ENCODE measurements at places on chromosomes 1 and 21.

DNA sequence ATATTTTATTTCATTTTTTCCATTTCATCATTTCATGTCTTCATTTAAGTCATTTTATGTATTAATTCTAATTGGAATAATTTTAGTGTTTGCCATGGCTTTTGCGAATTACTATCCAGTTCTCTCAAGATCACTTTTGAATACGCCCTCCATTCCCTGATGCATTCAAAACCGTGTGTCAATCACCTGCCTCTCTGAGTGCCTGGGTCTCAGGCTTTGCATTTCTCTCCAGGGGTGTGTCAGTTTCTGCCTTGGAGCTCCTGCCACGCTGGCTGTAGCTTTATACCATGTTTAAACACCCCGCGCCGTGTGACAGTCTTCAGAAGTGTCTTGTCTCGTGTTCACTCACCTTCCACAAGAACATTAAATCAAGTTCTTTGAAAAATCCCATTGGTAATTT is 7.4 kb upstream of the DNMT3L start:
- no peak for DNase-seq

GRCh38 chr1:35398739-35399138 is 130.2 kb downstream of the ZMYM4 start:
- no peak for DNase-seq

GRCh38 chr1:95233319-95233736 is 682 bp upstream of the RWDD3 start:
- no peak for DNase-seq

DNA sequence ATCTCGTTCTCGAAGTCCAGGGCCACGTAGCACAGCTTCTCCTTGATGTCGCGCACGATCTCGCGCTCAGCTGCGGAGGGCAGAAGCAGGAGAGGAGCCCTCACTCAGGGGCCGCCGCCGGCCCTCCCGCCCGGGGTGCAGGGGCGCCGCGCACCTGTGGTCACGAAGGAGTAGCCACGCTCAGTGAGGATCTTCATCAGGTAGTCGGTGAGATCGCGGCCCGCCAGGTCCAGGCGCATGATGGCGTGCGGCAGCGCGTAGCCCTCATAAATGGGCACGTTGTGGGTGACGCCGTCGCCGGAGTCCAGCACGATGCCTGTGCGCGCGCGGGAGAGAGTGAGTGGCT is 1.8 kb downstream of the ACTA1 start:
- DNase-seq = no peak

DNA sequence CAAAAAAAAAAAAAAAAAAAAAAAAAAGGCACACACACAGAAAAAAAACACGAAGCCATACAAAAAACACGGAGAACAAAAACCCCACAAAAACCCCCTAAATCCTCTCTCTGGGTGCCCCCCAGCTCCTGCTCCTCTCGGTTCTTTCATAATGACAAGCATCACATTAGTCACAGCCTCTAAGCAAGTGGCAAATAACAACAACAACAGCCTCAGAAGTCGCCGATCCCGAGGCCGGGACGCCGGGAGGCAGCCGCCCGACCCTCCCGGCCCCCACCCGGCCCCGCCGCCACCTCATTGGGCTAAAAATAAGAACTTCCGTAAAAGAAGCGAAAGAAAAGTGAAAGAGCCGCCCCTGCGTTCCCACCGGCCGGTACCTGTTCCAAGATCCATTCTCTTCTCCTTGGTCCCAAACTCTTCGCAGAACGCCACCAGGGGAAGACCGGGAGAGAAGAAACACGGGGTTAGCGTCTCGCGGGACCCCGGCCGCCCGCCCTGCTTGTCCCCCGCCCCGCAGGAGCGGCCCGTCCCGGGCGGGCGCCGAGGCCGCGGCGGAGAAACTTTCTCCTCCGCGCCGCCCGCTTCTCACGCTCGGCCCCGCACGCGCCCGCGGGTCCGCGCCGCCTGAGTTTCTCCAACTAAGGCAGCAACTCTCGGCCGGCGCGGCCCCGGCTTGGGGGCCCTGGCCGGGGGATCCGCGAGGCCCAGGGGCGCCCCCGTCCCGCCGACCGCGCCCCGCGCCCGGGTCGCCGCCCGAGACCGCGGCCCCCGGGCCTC is 102.8 kb downstream of the CASZ1 start:
- DNase-seq = peak; percentile 29

Data from stimulated activated CD4-positive, alpha-beta T cell treated with anti-CD3 and anti-CD28 coated beads, Interleukin-12 subunit alpha, Interleukin-12 subunit beta, amount 100 ng/mL, for 48 hours (primary cell).